ENCODE measurements at places on chromosomes 4 and X. TPM values are rescaled to one million over a fixed set of nuclear protein-coding genes. Genes with fewer than 3 reads are reported as not detected.

- DNase-seq, result no peak
Measured at GRCh38 chr4:184347251-184348239, 126.8 kb downstream of the IRF2 start.

DNA sequence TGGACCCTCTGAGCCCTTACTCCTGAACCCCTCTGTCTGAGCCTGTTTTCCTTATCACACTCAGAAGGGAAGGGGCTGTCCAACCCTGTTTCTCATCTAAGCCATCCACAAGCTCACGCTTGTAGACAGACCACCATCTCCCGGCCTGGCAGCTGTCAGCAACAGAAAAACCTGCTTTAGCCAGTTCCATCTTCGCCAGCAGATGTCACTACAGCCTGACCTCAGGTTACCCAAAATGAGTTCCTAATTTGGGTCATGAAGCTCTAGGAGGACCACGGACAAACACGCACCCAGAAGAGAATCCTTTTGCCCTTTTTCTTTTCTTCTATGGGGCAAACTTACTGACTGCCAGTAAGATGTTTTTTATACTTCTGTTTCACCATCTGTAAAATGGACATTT lies 445.4 kb downstream of the BCOR start:
- DNase-seq, result no peak

DNA sequence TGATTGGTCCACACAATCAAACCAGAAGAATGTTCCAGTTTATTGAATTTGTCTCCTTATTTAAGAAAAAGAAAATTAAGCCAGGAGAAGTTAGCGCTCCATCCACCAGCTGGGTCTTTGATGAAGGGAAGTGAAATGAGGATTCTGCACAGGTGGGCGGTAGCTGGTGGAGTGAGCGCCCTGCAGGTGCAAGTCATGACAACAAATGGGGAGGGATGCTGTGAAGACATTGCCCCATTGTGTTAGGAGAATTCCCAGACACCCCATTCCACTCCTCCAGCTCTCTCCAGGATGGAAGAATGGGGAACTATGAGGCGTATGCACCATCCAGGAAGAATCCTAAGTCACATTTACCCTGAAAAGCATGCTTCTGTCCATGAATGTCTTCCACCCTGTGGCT lies 22.9 kb downstream of the PLRG1 start:
- no peak for DNase-seq

- DNase-seq, result no peak
Measured at GRCh38 chr4:8886612-8887406, 15.2 kb upstream of the HMX1 start.

GRCh38 chr4:74013264-74013663 lies 14.8 kb upstream of the CXCL5 start:
- no peak for DNase-seq

- no peak for DNase-seq
Measured at GRCh38 chr4:8215001-8215427, 15.9 kb downstream of the SH3TC1 start.

DNA sequence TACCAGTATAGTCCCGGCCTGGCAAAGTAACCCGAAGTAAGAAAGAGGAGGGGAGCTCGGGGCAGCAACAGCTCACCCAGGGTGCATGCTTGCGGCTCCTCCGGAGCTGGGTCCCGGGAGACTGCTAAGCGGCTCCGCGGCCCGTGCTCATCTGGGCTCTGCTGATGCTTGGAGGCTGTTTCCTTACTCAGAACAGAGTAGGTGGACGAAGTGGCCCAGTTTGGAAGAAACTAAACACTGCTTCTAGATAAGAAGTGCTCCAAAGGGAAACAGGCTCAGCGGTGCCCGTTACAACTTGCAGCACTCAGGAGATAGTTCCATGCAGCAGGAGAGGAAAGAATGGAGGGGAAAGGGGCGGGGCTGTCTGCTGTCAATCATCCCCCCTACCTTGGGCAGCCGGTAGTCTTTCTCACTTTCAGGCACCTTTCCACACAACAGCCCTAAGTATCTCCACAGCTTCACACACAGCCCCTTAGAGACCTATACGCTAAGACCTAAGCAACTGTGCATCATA lies at the start of gene COL4A6:
Gene COL4A6, minus strand, starts transcription at position 313 of the 514 bp plus-strand sequence. Its CDS starts 226 bp downstream, at position 87.
- DNase-seq, result no peak

DNA sequence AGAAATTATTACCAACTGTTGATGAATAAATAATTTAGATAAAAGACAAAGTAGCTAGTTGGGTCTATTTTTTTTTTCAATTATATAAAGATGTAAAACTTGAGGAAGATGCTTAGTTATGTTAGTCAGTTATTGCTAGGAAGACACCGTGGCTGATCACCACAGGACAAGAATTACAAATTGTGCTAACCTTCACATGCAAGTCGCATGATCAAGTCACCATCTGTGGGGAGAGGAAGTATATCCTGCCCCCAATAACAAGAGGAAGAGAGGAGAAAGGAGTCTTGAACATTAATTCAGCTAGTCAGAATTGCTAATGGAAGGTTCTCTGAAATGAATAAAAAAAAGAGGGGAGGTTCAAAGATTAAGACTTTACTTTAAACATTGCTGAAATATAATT lies 52.3 kb downstream of the CPEB2 start:
- DNase-seq, result no peak

The BEX1 gene
- total RNA-seq, result 3.7 TPM

DNA sequence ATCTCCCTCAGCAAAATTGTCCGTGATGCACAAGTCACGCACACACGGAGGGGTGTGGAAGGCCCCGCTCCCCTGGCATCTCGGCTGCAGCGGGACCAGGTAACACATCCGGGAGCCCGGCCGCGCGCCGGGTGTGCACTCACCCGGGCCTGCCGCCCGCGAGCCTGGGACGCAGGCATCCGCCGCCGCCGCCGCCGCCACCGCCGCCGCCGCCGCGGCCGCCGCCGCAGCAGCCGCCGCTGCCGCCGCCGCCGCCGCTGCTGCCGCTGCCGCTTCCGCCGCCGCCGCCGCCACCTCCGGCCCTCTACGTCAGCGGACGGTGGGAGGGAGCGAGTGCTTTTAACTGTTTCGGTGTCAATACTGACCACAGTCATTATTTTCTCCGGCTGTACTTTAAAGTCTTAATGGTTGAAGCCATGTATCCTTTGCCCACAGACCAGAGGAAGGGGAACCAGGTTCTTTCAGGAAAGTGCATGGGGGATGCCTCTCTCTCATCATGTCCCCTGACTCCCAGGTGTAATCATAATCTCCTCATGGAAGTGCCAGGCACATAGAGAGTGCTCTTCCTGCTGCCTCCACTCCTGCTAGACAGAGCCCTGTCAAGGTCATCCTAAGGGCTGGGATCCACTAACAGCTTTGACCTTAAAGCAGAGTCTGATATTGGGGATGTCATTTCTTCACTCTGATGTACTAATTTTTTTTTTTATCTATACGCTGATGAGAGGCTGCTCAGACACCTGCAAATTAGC lies 38.0 kb downstream of the MAGEE2 start:
- DNase-seq, result no peak

DNA sequence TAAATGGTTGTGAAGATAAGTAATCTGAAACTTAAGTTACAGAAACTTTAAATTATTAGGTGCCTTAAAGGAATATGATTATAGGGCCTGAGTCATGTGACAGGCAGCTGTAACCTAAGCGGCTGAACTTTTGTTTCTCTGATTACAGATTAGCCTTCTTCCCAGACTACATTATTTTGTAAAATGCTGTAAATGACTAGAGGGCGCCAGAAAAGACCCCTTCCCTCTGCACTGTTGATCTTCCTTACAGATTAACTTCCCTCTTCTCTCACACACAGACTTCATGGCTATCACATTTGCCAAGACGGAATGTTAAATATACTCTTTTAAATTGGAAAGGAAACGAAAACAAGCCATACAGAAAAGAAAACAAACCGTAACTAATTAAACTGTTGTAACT lies 96.6 kb downstream of the EVC2 start:
- DNase-seq, result no peak

The HPF1 gene
- total RNA-seq, result 15.2 TPM

- no peak for DNase-seq
Measured at GRCh38 chr4:27048429-27049238, 188.0 kb downstream of the STIM2 start.

GRCh38 chr4:148332486-148332885 lies 109.7 kb downstream of the NR3C2 start:
- DNase-seq, result no peak
